Panc1 (cell line): ENCODE measurements at places on chromosomes 12 and 14.

DNA sequence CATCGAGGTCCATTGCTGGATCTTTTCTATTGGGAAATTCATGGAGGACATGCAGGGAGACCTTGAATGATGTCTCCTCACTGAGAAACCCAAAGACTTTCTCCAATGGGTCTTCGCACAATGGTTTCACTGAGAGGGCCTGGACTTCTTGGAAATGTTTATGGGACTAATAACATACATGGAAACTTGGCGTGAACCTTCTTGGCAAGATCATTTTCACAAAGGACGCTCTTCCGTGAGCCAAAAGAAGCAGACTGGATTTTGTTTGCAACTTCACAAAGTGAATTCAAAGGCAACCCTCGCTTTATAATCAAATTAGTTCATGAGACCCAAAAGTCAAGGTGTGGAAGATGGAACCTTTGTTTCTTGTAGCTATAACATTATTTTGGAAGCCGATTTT lies 154.4 kb downstream of the TMEM132C start:
- DNase-seq, result no peak

DNA sequence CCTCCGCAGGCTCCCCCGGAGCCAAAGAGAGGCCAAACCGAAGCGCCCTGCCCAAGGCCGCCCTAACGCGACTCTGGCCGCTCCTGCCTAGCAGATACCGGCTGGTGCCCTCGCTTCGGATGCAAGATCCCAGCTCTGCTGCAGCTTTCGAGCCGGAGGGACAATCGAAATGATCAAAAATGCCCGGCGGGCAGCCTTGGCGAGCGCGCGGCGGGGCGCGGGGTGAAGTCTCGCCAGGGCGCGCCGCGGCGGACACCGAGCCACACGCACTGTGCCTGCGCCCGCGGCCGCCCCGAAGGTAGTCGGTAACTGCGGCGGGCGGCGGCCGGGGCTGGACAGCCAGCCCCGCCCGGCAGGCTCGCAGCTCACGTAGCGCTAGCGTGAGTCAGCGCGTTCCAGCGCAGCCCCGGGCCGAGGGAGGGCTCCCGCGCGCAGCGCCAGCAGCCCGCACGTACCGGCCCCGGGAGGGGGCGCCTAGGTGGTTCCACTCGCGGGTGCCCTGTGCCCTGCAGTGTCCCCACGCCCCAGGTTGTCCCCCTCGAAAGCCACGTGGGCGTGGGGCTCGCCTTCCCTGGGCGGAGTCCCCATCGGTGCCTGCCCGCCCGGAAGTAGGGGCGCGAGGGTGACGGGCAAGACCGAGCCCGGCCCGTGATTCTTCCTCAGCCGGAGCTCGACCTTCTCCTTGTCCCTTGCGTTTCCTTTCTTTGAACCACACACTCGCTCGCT lies 109.2 kb upstream of the EGLN3 start:
- DNase-seq, result no peak

DNA sequence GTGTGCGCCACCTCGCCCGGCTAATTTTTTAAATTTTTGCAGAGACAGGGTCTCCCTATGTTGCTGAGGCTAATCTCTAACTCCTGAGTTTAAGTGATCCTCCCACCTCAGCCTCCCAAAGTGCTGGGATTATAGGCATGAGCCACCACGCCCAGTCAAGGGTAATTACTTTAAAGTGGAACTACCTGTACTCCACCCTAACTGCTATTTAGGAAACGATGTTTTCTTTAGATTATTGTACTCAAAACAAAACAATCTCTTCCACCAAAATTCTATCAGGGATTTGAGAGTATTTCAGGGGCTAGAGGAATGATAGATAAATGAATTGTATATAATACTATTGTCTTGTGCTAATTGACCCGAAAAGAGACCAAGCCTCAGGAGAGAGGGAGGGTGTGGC lies 9.6 kb upstream of the BIN2 start:
- DNase-seq, result no peak

- no peak for DNase-seq
These were observed 23.0 kb downstream of the FAM222A start for GRCh38 chr12:109736552-109737108.
